Osteocyte (in vitro differentiated cells): ENCODE measurements at places on chromosomes 2 and 18.
A peak's percentile ranks its signal among the peaks of the same experiment; 100 is the strongest.

DNA sequence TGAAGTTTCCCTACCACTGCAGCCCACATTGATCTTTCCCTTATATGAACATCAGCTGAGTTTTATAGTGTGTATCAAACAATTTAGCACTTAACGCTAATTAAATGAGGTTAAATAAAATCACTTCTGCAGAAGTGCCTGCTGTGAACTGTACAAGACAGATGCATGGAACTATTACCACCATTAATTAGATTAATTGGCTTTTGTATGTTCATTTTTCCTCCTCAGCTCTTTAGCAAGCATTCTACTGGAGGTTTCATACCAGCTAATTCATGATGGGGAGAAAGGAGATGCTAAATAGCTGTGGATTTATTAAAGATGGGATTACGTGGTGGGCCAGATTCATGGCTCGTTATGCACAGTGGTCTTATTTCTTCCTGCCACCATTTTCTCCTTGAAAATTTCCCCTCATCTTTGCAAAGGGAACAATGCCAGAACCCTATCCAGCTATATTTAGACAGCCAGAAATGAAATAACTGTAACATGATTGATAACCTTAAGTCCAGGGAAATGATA lies 96.7 kb downstream of the CNTNAP5 start:
- no peak for DNase-seq

DNA sequence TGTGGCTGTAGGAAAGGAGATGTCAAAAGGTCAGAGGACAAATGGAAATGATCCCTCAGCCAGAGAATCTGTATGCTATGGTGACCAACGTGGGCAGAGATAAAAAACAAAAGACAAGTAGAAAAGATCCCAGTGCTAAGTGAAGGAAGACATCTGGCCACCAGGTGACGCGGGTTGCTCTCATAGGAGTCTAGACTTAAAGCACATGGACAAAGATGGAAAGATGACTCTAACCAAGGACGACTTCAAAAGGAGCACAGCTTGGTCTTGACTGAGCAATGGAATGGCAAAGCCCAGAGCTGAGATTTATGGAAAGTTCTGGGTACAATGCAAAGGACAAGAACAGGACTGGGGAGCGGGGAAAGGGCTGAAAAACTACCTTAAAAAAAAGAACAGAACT lies 96.8 kb downstream of the CLIP4 start:
- no peak for DNase-seq

GRCh38 chr2:150162241-150162942 lies 325.1 kb downstream of the RND3 start:
- DNase-seq, result no peak

DNA sequence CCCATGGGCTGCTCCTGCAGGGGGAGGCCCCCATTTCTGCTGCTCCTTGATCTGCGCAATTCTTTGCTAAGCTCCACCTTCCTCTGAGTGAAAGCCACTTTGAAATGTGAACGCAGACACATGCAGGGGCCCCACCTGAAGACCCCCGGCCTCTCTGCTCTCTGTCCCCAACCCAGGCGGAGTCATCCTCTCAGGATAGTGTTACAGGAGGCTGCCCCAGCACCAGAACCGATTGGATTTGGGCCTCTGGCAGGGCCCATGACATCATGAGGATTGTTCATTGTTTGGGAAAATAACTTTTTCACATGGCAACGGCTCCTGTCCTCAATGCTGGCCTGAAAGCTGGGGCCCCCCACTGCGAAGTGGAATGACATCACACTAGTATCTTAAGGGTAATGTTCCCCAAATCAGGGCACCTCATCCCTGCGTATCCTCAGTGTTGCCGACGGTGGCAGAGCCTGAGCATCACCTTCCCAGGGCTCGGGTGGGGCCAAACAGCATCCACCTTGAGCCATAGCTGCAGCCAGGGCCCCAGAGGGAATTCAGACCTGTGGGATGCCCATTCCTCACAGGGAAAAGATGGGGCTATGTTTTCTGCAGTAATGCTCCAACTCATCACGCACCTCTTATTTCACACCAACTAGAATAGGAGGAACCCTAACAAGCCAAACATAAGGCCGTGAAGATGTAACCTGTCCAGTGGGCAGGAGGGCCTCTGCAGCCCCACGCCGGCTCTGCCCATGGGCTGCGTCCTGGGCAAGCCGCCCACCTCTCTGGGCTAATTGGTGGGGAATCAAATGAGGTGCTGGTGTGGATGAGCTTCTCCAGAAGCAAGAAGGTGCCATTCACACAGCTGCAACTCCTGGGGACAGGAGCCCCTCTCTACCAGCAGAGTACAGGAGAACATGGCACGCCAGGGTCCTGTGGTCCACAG lies 2.7 kb upstream of the ERFE start:
- DNase-seq, result no peak

GRCh38 chr2:176656776-176657140 lies 387.5 kb downstream of the MTX2 start:
- no peak for DNase-seq

- no peak for DNase-seq
Measured at GRCh38 chr2:54166121-54166773, 50.8 kb downstream of the ACYP2 start.

DNA sequence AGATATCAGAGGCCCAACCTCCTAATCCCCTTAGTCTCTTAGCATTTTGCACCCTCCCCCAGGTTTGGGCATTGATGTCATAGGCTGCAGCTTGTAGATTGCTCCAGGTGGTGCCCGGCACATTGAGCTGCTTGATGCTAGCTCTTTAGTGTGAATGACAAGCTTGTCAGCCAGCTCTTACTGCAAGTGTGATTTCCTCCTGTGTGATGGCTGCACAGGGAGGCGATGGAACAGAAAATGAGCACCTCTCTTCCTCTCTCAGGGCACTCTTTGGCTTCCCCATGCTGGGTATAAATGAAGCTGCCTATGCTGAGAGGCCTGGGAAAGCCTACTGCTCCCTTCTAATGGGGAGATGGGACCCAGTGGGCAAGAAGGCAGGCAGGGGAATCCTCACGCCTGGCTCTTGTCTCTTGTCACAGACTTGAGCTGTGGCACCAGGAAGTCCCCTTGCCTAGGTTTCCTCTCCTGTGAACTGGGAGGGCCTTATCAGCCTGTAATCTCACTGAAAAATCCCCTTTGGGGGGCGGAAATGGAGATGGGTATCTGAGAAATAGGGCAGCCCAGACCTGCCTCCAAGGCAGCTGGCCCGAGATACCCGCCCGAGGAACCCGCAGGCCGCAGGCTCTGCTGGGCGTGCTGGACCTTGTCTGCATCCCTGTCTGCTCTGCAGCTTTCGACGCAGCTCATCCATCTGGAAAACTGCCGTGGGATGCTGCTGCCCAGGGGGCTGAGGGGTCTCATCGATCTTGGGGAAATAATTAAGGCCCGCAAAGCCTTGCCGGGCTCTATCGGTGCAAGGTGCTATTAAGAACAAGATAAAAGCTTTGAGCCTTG lies 163.5 kb upstream of the CXCR4 start:
- no peak for DNase-seq

DNA sequence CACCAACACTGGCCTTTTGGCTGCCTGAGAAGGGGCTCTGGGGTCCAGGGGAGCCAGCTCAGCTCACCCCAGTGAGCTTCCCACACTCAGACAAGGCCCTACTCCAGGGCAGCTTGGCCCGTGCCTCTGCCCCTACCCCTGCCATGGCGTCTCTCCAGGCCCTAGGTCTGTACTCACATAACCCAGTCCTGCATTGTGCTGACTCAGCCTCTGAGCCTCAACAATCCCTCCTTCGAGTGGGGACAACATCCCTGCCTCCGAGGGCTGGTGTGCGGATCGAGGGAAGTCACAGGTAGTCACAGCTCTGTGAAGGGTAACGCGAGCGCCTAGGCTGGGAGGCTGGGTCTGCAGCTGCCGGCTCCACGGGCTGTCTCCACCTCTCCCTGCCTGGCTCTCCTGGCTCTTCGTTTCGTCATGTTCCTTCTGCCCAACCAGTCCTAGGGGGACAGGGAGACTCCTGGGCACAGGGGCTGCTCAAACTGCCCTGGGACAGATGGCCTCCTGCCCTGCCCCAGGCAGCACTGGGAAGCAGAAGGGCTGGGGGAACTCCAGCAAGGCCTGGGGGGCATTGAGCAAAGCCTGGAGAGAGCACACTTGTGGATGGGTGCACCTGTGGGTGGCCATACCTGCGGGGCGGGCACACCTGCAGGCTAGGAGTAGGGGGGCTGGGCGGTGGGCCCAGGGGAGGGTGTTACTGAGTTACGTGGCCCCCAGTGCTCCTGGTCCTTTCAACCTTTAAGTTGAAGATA lies 74.6 kb downstream of the RRM2 start:
- no peak for DNase-seq

GRCh38 chr18:10784596-10785202 lies 258.9 kb downstream of the NAPG start:
- DNase-seq, result no peak

GRCh38 chr2:137190411-137191195 lies 425.3 kb downstream of the THSD7B start:
- no peak for DNase-seq

- DNase-seq, result no peak
Measured at GRCh38 chr2:18154812-18155211, 276.3 kb downstream of the KCNS3 start.

- DNase-seq, result no peak
Measured at GRCh38 chr2:136212426-136213378, 94.8 kb upstream of the CXCR4 start.

DNA sequence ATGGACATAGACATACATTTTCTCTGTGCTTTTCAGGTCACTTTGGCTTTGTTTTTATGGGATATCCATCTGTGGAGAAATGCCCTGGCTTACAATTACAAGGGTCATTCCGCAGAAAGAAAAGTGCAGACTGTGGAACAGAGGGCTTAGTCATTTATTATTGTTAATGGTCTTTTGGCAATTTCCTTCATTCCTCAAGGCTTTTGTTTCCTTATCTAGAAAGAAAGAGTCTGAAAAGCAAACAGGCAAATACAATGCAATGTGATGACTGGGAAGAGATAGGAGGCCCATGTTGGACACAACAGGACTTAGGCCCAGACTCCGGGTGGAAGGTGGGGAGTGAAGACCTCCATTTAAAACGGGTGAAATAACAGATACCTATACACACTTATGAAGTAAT lies 129.5 kb upstream of the CAVIN2 start:
- no peak for DNase-seq

DNA sequence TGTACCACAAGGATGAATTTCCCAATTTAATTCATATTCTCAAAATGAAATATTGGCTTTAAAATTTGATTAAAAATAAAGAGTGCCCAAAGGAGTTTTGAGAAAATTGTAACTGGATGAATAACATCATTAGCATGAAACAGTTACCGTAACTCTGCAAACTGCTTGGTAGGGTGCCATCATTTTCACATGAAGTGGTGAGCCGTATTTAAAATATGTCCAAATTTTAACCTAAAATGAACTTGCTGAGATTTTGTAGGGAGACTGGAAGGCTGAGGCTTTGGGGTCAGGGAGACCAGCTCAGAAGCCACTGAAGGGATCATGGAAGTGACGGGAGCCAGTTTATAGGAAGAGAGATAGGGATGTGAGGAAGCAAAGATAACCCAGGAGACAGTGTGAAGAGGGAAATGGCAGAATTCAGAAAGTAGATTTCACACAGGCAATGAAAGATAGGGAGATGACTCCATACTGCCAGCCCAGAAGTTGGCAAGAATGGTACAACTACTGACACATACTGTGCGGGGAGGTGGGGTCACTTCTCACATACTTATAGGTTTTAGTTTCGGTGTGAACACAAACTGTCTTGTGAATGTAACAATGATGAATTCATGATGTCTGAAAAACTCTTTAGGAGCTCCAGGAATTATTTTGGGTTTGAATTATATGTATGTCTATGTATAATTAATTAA lies 53.8 kb downstream of the EFEMP1 start:
- DNase-seq, result no peak

DNA sequence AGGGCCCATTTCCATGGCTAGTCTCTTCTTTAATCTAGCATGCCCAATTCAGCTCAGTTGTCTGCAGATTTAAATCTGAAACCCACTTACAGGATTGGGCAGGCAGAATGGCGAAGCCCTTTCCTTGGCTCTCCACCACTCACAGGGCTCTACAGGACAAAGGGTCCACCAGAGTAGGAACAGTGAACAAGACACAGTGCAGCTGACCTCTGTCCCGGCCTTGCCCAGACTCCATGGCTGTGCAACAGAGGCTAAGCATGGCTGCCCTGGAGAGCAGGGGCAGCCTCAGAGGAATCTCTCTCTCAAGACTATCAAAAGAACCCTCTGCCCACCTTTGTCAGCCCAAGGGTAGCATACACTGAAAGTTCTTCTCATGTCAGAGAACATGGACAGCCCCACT lies 9.7 kb upstream of the ATP6V1B1 start:
- DNase-seq, result peak; percentile 80

DNA sequence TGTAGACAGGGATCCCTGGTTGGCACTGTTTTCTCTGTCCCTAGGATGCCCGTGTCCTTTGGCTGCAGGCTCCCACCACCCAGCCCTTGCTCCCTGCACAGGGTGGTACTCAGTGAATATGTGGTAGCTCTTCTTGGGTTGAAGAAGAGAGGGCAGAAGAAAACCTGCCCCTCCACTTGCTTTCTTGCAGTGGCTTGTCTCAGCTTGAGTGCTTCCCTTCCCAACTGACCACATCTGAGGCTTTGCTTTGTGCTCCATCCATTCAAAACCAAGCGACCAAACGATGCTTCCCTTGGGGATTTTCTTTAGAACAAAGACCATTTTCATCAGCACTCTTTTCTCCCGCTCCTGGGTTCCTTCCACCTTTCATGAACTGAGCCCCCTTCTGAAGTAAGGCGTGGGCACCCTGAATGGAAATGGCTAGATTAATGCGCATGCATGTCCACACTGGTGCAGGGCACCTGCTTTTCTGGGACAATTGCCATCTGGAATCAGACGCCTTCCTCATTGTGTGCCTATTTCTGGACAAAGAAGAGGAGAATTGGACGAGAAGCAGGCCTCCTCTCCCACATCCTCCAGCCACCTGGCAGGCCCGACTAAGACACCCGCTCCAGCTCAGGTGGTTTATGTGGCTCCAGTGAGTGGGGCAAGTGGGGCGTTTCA lies 59.1 kb downstream of the ARL4C start:
- no peak for DNase-seq

DNA sequence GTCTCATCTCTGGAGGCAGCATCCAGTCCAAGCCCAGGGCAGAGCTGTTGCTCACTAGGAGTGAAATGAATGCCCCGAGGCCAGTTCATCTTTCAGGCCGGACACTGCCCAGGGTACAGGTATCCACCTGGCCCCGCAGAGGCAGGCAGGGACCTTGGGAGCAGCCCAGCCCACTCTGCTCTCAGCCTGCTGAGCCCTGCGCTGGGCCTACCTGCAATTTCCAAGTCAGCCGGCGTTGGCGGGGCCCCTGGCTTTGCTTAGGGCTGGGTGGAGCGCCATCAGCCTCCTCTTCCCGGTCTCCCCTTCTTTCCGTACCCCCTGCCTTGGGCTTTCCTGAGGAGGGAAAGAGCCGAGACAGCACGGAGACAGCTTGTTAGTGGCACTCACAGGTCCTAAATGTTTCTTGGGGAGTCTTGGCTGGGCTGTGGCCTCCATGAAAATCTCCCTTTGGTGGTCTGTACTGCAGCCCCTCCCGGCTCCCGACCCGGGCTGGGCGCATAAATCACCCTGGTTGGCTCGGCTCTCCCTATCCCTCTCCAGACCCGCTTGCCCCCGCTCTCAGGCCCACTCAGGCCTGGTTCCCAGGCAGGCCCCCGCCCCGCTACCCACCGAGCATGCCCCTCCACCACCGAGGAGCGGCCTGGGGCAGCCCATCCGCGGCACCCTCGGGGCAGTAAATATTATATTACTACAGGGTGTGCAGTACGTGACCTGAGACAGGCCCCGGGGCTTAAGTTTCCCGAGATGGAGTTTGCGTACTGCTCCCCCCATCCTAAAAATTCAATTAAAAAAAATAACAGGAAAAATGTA lies 106.7 kb downstream of the DYSF start:
- DNase-seq, result no peak
